SK-N-DZ (cell line): ENCODE measurements at places on chromosomes 2 and 18.

- DNase-seq, result no peak
These were observed 15.5 kb upstream of the CD8A start for GRCh38 chr2:86806059-86806857.

DNA sequence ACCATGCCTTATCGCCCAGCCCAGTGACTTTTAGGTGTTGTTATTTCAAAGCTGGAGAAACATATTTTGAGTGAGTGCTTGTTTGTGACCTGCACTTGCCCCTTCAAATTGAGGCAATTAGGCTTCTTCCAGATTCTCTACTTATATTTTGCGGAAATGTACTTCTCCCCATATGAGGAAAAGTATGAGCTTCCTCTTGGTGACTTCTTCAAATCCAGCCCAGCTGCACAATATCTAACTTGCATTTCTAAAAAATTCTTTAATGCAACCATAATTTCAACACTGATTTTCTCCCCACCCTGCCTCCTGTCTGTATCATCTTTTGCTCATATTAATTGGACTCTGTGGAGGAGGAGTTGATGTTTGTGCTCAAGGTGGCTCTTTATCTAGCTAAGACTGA is 391.2 kb upstream of the POU3F3 start:
- no peak for DNase-seq

DNA sequence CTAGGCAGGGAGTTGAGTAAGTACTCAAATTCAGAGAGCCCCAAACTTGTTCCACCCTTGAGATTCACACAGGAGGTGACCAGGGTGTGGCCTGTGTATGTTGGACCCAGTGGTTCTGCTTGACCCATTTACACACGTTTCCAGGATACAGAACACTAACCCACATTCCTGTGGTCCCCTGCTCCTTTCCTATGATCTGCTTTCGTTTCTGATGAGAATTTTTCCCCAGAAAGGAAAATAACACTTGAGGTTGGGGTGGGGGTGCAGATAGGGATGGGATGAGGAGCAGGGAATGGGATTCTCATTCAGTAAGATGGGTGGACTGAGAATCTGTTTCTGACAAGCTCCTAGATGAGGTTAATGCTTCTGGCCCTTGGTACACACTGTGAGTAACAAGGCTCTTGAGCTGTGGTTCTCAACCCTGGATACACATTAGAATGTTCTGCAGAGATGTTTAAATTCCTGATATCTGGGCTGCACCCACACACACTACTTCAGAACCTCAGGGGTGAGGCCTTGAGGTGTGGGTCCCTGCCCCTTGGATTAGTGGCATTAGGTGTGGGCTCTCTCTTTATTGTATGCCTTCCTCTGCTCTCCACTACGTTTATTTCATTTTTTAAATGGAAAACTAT is 58.4 kb downstream of the TPGS2 start:
- no peak for DNase-seq

- DNase-seq, result no peak
These were observed 74.6 kb upstream of the ARL5A start for GRCh38 chr2:151902829-151903228.

DNA sequence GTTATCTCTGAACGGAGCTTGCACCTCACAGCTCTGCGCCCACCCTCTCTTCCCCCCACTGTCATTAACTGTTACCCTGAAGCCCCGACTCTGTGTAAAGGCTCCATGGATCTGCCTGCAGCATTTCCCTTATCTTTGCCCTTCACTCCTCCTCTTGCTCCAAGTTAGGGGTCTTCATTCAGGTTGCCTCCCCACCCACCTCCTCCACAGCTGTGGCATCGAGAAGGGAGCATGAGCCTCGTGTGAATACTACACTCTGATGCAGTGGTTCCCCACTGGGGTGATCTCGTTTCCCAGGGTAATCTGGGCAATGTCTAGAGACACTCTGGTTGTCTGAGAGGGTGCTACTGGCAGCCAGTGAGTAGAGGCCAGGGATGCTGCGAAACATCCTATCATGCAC is 51.4 kb downstream of the REEP1 start:
- DNase-seq, result no peak
